ENCODE measurements at places on chromosomes 1 and 21.

DNA sequence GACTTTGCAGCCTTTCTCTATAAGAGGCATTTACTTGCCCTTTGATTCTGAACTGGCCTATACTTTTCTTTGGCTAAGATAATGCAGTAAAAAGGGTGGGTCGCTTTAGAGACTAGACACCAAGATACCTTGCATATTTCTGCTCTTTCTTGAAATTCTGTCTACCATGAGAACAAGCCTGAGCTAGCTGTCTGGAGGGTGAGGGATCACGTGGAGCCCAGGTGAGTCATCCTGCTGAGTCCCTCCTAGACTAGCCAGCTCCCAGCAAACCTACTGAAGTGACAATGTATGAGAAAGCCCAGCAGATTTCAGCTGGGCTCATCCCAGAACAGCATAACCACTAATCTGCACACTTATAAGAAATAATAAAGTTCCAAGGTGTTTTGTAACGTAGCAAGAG is 408.0 kb upstream of the KAZN start:
- no peak for DNase-seq

DNA sequence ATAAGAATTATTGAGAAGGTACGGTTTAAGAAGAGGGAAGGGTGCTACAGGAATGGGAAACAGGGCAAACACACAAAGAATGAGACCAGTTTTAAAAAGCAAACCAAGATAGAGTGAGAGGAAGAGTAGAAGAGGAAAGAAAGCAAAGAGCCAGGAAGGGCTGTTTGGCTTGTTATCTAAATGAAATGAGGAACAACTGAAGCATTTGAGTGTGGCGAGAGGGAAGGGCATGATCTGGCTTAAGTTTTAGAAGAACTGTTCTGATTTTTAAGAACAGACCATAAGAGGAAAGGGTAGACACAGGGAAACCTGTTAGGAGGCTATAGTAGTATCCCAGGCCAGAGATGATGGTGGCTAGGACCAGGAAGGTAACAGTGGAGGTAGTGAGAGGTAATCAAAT is 73.8 kb downstream of the TUT4 start:
- DNase-seq: no peak

GRCh38 chr1:34603594-34603993 is 151.3 kb upstream of the GJB5 start:
- no peak for DNase-seq

GRCh38 chr1:85553416-85554335 is 26.9 kb upstream of the CCN1 start:
- DNase-seq: no peak

DNA sequence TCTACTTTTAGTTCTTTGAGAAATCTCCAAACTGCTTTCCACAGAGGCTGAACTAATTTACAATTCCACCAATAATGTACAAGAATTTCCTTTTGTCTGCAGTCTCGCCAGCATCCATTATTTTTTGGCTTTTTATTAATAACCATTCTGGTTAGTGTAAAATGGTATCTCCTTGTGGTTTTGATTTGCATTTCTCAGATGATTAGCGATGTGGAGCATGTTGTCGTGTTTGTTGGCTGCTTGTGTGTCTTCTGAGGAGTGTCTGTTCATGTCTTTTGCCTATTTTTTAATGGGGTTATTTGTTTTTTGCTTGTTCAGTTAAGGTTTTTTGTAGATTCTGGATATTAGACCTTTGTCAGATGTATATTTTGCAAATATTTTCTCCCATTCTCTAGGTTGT is 131.5 kb downstream of the MAST2 start:
- no peak for DNase-seq

DNA sequence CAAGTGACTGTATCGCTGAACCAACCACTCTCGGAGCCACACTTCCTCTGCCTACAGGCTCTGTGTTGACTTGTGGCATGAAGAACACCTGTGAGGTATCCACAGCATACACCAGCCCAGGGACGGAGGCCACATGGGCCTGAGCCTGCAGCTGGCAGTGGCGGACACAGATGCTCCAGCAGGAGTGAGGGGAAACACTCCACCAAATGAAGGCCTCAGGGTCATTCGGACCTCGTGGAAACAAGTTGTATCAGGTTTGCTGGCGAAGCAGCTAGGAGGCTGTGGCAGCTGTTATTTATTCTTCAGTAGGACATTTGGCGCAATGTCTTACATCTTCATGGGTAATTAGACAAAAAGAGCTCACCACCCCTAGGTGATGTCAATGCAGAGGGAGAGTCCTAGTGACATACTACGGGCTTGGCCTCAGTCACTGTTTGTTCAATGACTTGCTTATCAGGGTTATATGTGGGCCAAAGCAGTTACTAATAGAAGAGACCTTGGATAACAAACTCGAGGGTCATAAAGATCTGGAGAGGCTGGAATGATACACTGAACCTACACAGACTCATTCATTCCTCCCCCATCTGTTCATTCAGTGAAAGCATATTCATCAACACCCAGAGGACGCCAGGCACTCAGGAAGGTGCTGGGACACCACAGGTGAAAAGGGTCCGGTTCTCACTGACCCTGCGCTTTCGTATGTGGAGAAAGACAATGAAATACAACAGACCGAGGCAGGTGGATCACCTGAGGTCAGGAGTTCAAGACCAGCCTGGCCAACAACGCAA is 11.6 kb upstream of the ETS2 start:
- no peak for DNase-seq

DNA sequence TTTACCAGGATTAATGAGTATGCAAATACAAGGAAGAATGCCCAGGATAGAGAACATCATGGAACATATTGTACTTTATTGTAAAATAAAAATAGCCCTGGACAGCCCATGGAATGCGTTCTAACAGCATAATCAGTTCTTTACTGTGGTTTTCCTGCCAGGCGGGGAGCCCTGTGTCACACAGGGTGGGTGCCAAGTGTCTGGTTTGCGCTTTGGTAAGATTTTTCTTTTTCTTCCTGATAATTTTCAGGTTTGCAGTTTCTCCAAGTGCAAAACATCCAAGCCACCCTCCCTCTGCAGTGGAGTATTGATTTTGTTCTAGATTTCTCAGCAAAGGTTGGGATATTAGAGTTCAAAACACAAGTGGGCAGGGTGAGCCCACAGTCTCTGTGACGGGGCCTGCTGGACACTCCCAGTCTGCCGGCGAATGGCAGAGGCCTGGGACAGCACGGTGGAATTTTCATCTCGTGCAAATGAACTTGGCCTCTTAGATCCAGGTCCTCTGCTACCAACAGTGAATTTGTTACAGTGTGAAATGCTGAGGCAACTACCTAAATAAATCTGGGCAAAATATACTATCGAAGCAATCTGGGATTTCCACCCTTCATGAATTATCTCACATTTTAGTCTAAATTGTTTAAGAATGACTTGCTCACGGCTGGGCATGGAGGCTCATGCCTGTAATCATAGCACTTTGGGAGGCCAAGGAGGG is 15.6 kb upstream of the KCNJ15 start:
- no peak for DNase-seq

DNA sequence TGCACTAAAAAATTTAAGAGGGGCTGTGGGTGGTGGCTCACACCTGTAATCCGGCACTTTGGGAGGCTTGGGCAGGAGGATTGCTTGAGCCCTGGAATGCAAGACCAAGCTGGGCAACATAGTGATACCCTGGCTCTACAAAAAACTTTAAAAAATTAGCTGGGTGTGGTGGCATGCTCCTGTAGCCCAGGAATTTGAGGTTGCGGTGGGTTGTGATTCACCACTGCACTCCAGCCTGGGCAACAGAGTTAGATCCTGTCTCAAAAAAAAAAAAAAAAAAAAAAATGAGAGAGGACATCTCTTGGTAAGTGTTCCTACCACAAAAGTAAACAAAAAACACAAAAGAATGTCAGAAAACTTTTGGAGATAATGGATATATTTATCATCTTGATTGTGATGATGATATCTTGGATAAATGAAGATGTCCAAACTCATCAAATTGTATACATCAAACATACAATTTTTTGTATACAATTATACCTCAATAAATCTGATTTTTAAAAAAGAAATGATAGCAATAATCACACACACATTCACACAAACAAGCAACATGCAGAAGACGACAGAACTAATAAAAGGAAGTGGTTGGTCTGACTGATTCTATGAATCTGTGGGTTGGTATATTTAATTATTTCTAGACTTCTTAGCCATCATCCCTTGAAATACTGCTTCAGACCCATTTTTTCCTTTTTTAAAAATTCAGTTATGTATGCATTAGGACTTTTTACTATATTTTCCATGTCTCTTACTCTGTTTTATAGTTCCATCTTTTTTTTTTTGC is 465.9 kb downstream of the PLA2G4A start:
- no peak for DNase-seq

DNA sequence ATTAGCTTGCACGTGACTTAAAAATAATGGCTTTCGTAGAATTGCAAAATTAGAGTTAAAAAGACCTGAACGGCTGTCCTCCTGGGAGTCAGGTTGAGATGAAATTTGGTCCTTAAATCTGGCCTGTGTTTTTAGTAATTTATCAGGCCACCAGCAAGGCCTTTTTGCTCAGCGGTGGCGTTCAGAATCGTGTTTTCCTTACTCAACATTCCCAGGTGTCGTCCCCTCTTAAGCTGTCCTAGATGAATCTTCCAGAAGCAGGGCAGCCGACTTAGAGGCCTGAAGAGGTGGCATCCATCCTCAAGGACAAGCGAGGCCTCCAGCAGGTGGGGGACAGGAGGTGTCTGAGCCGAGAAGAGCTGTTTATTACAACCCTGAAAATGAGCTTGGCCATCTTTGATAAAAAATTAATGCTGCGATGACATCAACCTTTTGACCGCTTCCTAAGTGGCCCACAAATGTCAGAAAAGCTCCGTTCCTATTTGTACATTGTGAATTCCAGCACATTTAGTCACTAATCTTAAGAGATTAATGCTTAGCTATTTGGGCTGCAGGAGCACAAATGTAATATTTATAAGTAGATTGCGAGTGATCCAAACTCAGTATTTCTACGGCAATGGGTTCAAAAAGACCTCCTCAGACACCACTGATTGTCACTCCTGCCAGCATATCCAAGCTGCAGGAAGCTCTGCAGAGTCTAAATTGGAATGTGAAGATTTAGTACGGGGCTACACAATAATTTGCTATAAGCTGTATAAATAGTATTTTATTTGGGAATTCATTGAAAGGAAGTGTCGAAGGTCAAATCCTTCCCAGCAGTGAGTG is 344.1 kb upstream of the VAMP3 start:
- no peak for DNase-seq

GRCh38 chr21:33374450-33375096 is 28.6 kb upstream of the IFNGR2 start:
- peak; percentile 18 for DNase-seq

DNA sequence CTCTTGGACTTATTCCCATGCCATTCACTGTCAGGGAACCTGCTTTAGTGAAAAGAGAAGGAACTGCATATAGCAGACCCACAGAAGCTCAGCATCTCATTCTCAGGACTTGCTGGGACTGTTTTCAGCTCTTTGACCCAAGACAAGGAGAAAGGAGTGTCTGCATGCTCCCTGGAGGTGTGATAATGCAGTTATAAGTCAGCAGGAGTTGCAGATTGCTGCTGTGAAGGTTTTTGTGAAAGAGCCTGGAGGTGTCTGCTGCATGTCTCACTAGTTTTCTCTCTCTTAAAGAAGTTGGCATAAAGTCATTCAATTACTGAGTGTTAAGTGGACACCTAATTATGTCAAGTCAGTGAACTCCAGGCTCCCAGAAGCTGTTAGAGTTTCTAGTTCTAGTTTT is 343.4 kb downstream of the BRINP2 start:
- DNase-seq: no peak

DNA sequence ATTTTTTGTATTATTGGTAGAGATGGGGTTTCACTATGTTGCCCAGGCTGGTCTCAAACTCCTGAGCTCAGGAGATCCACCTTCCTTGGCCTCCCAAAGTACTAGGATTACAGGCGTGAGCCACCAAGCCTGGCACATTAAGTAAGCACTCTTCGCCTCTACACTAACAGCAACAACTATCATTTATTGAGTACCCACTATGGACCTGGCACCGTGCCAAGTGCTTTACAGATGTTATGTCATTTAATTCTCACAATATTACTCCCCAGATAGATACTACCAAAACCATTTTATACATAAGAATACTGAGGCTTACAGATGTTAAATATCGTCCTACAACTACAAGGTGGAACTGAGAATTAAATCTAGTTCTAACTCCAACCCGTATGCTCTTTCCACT is 50.1 kb downstream of the TUT4 start:
- DNase-seq: no peak

DNA sequence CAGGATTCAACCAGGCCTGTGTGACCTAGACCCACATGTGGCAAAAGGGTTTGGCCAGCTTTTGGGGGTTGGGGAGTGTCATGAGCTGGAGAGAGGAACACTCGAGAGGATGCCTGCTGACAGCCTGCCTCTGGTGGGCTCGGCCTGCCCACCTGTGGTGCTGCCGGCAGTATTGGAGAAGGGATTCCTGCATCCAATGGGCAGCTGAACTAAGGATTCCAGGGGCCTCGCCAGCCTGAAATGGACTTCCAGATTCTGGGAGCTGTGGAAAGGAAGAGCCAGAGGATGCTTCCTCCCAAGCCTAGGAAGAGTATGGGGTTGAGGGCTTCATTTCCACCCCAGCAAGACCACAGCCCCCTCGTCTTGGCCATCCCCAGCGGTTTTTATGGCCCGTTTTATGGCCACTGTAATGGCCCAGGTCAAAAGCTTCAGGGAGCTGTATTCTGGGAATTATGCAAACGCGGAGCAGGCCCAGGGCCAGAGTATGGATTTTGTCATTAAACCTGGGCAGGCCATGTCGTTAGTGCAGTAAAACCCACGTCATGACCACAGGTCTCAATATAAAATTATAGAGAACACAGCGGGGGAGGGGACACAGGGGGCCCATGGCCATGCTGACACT is 63.6 kb downstream of the TMEM53 start:
- DNase-seq: no peak

GRCh38 chr1:16371725-16372124 is 4.7 kb downstream of the SZRD1 start:
- no peak for DNase-seq

- DNase-seq: no peak
Observed at GRCh38 chr1:35062518-35063196, 16.5 kb upstream of the ZMYM1 start.

- DNase-seq: no peak
Observed at GRCh38 chr1:223531742-223532341, 133.7 kb downstream of the CAPN8 start.

DNA sequence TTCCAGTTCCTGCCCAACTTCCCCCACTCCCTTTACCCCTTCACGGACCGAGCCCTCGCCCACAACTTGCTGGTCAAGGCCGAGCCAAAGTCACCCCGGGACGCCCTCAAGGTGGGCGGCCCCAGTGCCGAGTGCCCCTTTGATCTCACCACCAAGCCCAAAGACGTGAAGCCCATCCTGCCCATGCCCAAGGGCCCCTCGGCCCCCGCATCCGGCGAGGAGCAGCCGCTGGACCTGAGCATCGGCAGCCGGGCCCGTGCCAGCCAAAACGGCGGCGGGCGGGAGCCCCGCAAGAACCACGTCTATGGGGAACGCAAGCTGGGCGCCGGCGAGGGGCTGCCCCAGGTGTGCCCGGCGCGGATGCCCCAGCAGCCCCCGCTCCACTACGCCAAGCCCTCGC is 42.1 kb upstream of the ARHGEF16 start:
- no peak for DNase-seq
